Karpas-422 (cell line): ENCODE measurements at places on chromosomes 2 and 18. TPM values are rescaled to one million over a fixed set of nuclear protein-coding genes. Genes with fewer than 3 reads are reported as not detected.

SLC4A3 gene
- total RNA-seq = not detected in 2 replicates

INO80D gene
- 8.8 and 14.8 TPM in 2 replicates for total RNA-seq

VIL1 gene
- not detected in 2 replicates for total RNA-seq

CNGA3 gene
- total RNA-seq = 0.07 TPM in 1 of 2 replicates, not detected in the other

ALPG gene
- total RNA-seq = not detected in 2 replicates

CHST9 gene
- total RNA-seq = not detected in 2 replicates

IHH gene
- not detected in 2 replicates for total RNA-seq
